ENCODE measurements at places on chromosomes 5 and 9.

GRCh38 chr5:160757194-160757593, 94.8 kb downstream of the ATP10B start:
- no peaks in the 10 kb centered on the region for H3K36me3 ChIP-seq
- no peak overlapping the region for H3K27ac ChIP-seq
- no peak overlapping the region for H3K4me3 ChIP-seq
- no peak for DNase-seq
- no peaks in the 10 kb centered on the region for H3K27me3 ChIP-seq

- H3K4me3 ChIP-seq = no peak overlapping the region
- no peak for DNase-seq
- H3K4me1 ChIP-seq = peaks cover 11% of the 10 kb centered on the region
- no peaks in the 10 kb centered on the region for H3K36me3 ChIP-seq
- no peak overlapping the region for H3K27ac ChIP-seq
These were observed 32.3 kb upstream of the HTR4 start for GRCh38 chr5:148686660-148687059.

DNA sequence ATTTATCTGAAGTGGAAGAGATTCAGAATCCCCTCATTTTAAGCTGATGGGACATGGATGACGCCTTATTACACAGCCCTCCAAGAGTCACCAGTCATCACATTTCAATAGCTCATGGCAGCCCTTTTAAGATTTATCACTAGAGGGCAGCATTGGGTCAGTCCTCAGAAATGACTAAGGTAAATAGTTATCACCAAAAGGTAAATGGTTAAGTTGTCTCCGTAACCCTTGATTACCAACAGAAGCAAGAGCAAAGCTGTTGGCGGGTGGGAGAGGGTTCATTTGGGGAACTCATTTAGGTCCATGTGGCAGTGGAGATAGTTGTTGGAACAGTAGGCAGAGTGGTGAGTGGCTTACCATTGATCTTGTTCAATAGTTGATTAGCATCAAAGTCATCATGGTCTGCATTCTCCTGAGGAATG, 12.0 kb upstream of the C9 start:
- no peak overlapping the region for H3K27ac ChIP-seq
- DNase-seq = peak; percentile 57
- peaks cover 6% of the 10 kb centered on the region for H3K36me3 ChIP-seq

DNA sequence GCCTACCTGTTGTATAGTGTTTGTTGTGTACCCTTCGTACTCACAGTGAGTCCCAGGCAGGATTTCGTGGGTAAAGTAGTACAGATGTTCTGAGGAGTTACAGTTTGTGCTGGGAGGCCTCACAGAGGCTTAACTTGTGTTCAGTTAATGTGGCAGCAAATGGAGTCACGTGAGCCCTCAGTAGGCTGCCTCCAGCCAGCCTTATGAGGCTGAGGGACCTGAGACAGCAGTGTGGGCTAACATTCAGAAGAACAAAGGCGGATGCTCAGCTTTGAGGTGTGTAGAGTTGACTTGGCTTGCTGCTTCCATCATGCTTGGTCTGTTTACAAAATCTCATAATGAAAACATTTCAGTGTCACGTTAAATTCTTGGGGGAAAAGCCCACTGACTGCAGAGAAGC, 118.1 kb downstream of the TRIO start:
- H3K36me3 ChIP-seq = no peaks in the 10 kb centered on the region
- H3K27ac ChIP-seq = no peak overlapping the region
- H3K4me1 ChIP-seq = peaks cover 55% of the 10 kb centered on the region
